Stimulated activated CD8-positive, alpha-beta memory T cell treated with anti-CD3 and anti-CD28 coated beads, Interleukin-7, amount 100 ng/mL, for 1 hour (primary cell): ENCODE measurements at places on chromosomes 5 and 9.

GRCh38 chr5:6712577-6713273 is 507 bp upstream of the TENT4A start:
- DNase-seq: no peak

GRCh38 chr5:176817369-176817840 is 7.0 kb downstream of the UNC5A start:
- no peak for DNase-seq

DNA sequence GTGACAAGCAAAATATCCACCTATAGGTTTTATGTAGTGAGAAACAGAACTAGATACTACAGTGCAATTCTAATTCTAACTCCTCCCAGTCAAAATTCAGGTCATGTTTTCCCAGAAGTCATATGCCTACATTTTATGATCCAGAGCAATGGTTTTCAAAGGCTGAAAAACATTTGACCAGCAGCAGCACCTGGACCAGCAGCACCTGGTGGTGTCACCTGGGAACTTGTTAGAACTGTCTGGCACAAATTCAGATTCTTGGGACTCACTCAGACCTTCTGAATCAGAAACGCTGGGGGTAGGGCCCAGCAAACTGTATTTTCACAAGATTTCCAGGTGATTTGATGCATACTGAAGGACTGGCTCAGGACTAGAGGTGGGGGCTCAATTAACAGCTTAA is 367.7 kb upstream of the RFX3 start:
- no peak for DNase-seq

DNA sequence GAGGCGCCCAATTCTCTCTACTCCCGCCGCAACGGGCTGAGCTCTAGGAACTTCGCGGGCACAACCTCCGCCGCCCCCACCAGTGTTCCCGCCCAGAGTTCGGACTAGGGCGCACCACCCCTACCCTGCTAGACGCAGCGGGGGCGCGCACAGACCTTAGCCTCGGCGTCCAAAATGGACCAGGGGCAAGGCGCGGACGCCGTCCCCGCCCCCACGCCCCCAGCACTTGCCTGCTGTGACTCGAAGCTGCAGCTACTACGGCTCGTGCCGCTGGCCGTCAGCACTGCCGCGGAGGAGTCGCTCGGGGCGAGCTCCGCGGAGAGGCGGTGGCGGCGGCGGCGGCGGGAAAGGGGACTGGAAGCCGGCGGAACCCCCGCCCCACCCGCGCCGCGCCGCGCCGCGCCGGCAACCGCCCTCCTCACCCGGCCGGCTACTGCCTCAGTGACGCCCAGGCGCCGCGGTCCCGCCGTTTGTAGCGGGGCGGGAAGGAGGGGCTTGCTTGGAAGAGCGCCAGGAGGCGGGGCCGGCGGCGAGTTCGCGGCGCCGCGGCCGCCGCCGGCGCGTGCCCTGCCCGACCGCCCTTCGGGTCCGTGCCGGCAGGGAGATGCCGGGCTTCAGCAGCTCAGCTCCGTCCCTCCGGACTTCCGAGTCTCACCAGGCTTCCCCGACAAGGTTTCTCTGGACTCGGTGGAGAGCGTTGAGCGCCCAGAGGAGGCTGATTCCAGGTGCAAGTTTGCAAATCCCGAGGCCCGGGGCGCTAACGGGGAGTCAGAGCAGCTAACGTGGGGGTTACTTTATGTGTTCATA is 4.5 kb downstream of the ELAVL2 start:
- no peak for DNase-seq

DNA sequence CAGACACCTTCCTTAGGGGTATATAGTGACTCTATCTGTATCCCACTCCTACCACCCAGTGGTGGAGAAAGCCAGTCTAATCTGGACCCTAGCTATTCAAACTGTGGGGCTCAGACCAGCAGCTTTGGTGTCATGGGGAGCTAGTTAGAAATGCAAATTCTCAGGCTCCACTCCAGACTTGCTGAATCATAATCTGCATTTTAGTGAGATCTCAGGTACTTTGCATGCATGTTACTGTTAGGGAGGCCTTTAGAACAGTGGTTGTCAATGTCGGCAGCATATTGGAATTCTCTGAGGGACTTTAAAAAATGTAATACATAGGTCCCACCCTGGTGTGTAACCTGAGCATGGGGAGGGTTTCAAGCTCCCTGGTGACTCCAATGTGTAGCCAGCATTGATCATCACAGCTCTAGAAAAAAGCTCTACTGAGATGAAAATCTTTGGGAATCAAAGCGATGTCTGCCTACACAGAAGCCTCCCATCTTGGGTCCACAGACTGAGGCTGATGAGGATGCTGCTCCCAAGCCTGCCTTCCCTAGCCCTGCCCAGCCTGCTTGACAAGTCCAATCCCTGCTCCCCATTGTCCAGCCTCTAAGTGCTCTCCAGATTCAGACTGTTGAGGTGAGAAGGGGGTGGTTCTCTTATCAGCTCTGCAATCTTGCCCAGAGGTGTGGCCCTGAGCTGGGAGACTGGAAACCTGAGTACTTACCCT is 11.9 kb upstream of the GM2A start:
- no peak for DNase-seq

GRCh38 chr5:14614490-14614889 is 32.9 kb downstream of the OTULINL start:
- no peak for DNase-seq

DNA sequence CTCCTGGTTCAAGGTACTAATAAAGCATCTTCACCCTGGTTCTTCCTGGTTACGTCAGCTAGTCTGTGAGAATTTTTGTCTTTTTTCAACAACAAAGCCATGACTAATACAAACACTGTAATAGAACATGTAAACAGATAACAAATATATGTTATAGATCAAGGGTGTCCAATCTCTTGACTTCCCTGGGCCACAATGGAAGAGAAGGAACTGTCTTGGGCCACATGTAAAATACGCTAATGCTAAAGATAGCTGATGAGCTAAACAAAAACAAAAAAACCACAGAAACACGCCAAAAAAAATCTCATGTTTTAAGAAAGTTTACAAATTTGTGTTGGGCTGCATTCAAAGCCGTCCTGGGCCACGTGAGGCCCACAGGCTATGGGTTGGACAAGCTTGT is 124.5 kb upstream of the GNA14 start:
- no peak for DNase-seq

- no peak for DNase-seq
These were observed 10.0 kb upstream of the GRIN1 start for GRCh38 chr9:137128862-137129455.

- DNase-seq: no peak
These were observed 14.1 kb downstream of the ERP44 start for GRCh38 chr9:100084734-100085133.

DNA sequence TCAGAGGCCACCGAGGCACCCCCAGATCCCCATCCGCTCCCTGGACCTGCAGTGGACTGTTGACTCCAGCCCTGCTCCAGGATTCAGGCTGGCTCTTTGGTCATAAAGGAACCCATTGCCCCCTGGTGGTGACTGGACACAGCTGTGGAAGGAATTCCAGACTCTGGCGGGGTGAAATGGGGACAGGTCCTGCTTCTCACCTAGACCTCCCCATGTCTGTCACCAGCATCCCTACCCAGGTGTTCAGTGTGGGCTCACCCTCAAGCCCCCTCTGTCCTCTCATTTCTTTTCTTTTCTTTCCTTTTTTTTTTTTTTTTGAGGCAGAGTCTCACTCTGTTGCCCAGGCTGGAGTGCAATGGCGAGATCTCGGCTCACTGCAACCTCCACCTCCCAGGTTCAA is 25.5 kb upstream of the STXBP1 start:
- DNase-seq: no peak

DNA sequence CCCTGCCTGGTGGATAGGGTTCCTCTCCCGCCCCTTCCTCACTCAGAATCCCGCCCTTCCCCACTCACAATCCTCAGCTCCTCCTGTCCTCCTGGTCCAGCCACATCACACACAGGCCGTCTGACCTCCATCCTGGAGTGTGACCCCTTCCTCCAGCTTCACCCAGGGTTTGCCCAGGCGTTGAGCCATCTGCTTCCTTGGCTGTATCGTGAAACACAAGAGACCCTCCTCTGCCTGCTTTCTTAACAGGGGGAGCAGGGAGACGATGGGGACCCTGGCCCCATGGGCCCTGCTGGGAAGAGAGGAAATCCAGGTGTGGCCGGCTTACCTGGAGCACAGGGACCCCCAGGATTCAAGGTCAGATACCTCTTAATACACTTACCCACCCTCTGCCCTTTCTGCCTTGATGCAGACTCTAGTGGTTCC is 32.3 kb upstream of the ORM1 start:
- no peak for DNase-seq

- no peak for DNase-seq
These were observed 375.3 kb upstream of the DAB2 start for GRCh38 chr5:39800042-39800601.

- DNase-seq: no peak
These were observed 445.0 kb upstream of the PIK3R1 start for GRCh38 chr5:67770431-67771025.

DNA sequence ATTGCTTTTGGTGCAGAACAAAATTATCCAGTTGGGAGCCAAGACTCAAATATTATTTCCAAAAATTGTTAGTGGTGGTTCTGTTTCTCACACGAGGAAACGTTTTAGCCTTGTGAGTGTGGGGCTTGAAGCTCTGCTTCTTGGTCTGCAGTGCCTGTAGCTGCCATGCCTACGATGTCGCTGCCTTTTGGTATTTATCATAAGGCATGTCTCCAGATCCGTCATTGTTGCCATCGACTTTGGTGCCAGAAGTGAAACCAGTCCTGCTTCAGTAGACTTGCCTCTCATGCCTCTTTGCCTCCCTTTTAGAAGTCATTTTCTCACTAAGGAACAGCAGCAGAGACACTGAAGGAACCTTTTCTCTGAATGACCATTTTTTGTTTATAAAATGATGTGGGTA is 29.7 kb upstream of the CATSPER3 start:
- no peak for DNase-seq

DNA sequence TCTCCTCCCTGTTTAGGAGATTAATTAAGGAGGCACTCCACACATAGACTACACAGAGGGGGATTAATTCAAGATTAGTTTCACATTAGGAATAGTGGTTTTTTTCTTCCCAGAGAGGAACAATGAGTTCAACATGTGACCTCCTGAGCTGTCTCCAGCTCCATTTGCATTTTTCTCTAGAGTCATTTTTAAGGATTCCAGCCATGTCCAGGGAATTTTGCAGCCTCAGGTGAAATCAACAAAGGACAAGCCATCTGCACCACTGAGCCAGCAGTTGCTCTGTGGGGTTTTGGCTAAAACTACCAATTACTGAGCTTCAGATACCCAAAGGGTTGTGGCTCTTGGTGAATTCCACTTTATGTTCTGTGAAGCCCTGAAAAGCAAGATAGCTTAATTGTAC is 258.5 kb upstream of the PPP1R2B start:
- DNase-seq: no peak

DNA sequence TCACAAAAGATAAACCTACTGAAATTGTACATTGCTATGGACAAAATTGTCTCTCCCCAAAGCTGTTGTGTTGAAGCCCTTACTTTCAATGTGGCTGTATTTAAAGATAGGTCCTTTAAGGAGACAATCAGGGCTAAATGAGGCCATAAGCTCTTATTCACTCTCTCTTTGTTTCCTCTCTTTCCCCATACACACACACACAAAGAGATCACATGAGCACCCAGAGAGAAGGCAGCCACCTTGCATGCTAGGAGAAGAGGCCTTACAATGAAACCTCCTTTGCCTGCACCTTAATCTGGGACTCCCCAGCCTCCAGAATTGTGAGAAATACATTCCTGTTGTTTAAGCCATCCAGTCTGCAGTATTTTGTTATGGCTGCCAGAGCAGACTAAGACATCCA is 1295.6 kb upstream of the CDH6 start:
- DNase-seq: no peak

- no peak for DNase-seq
These were observed 19.3 kb downstream of the SLC6A7 start for GRCh38 chr5:150209099-150209635.

- DNase-seq: no peak
These were observed 387.1 kb upstream of the IZUMO3 start for GRCh38 chr9:24932785-24933184.

GRCh38 chr9:81801190-81801589 is 111.8 kb upstream of the TLE1 start:
- no peak for DNase-seq

GRCh38 chr9:100082782-100083181 is 16.0 kb downstream of the ERP44 start:
- DNase-seq: no peak

DNA sequence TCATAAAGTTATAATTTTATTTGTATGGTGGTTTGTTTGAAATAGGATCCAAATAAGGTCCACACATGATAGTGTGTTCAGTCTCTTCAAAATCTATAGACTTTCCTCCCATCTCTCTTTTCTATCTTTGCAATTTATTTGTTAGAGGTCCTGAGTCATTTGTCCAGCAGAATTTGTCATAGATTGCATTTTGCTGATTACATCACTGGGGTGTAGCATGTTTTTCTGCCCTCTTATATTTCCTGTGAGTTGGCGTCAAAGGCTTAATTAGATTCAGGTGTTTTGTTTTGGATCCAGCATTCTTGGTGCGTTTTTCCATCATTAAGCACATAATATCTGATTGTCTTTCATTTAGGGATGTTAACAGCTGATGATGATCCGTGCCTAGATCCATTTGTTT is 15.0 kb downstream of the CYFIP2 start:
- no peak for DNase-seq

- no peak for DNase-seq
These were observed 403.1 kb upstream of the TRPC7 start for GRCh38 chr5:136768457-136768856.

- DNase-seq: no peak
These were observed 11.5 kb downstream of the PRRC2B start for GRCh38 chr9:131405428-131405827.

DNA sequence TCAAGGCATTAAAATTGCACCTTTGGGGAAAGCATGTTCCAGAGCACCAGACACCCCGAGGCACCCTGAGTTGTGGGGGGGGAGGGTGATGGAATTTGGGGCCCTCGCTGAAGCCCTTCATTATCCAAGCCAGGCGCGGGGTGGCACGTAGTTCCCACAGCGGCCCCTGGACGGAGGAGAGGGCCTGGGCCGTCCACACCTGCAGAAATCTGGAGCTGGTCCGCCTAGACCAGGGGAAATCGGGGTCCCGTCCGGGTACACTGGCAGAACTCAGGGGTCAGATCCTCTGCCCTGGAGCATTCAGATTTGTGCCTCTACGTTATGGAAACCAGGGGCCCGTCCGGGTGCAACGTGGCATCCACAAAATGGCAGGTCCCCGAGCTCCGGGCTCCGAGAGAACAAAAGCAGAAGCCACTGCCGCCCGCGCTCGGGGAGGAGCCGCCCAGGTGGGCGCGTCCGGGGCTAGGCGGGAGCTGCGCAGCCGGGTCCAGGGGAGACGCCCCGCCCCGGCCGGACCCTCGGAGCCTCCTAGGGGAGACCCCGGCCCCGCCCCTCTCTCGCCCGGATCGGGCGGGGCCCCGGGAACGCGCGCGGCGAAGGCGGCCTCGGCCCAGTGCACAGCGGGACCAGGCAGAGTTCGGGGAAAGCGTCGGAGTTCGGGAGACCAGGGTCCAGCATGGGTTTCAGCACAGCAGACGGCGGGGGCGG is at the start of gene PLEKHG4B:
PLEKHG4B (plus strand) TSS at position 613 of the 708 bp plus-strand sequence; CDS start at position 677, 64 bp downstream.
- DNase-seq: no peak
